ENCODE measurements at places on chromosomes 12 and 14. TPM values are rescaled to one million over a fixed set of nuclear protein-coding genes. Genes with fewer than 3 reads are reported as not detected.

ATG14 gene
- 20.4 TPM for total RNA-seq

DNA sequence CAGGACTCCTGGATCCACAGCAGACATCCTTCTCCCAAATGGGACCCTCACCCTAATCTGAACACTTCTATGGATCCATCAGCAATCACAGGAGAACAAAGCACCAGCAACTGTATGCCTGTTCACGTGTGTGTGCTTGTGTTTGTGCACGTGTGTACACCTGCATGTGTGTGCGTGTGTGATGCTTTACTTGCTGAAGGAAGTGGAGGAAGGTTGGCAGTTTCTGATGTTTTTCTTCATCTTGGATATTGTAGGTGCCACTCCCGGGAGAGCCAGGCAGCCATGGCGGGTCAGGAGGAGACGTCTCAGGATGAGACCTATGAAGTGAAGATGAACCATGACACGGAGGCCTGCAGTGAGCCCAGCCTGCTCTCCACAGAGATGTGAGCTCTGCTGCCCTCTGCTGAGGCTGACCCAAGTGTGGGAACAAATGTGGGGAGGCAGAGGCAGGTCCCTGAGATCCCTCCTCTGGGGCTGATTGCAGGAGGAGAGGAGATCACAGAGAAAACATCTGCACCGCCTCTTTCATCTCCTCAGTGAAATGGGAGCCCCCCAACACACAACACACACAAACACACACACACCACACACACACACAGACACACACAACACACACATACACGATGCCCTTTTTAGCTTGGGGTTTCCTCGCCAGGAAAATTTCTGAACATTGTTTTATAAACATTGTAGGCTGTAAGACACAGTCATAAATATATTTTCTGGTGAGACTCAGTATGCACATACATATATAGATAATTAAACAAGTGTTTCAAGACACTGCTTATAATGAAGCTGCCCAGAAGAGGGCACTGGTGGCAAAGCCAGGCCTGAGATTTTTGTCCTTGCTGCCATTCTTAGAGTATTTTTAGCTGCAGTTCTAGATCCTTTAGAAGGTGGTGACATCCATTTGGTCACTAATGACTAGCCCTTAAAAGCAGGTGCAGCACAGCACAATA is 112.2 kb upstream of the FKBP4 start:
- no peak for DNase-seq

BIN2 gene
- 1.2 TPM for total RNA-seq

DNA sequence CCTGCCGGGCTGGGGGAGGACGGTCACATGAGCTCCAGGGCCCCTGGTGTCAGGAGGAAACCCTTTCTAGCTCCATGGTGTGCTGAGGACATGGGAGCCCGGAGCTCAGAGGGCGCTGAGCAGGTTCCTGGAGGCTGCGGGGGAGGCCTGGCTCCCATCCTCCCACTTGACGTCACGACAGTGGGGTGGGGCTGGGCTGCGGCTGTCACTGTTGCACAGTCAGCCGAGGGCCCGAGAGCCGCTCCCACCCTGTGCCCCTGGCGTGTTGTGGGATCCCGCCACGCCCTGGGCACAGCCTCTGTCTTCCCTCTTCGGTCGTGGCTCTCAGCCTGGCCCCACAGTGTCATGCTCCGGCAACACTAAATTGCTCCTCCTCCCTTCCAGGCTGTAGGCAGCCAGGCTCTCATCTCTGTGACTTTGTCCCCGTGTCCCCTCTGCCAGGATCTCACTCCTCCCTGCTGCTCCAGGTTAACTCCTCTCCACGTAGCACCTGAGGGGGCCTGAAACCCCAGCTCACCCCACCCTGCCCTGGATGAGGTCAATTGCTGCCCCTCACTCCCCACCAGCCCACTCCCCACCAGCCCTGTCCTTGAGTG is 33.0 kb downstream of the BEGAIN start:
- no peak for DNase-seq

DNA sequence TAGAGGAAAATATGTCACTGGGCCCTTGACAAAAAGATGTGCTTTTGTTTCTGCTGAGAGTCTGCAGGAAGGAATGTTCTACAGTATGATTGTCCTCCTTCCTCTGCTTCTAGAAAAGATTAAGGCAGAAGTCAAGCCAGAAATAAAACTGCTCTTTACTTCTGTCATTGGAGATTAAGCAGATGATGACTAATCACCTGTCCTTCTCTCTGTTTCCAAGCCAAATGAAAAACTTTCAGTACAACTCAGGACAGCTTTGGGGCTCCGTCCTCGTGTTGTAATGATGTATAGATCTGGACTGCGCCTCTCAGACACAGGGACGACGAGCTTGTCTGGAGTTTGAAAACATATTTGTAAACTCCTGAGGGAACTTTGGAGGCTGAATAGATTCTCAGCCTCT is 159.3 kb downstream of the DYRK2 start:
- DNase-seq, result no peak

GRCh38 chr14:28772613-28773012 is 6.0 kb downstream of the FOXG1 start:
- DNase-seq, result no peak

DNA sequence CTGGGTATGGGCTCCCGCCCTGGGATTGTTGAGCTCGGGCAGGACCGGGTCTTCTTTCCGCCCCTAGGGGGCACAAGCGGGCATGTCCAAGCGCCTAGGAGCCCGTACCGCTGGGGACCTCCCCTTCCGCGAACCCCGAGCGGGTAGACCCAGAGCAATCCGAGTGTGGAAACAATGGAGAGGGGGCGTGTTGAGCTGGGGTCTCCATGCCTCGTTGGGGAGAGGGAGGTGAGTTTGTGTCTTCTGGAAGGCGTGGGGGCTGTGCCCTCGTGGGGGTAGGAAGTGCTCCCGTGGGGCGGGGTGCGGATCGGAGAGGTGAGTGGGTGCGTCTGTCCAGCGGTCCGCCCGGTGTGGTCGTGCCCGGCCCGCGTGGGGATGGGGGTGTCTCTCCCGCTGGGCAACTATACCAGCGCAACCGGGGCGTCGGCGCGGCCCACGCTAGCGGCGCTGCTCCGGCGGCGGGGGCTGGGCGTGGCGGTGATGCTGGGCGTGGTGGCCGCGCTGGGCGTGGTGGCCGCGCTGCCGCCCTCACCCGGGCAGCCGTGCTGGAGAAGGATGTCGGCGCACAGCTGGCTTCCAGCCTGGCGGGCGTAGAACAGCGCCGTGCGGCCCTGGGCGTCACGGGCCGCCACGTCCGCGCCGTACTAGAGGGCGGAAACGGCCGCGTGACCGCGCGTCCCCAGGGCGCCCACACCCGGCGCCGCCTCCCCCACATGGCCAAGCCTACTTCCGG is 12.2 kb downstream of the AGAP2 start:
- DNase-seq, result peak; percentile 67

AMIGO2 gene
- total RNA-seq, result 21.2 TPM

ADGRD1 gene
- 4.5 TPM for total RNA-seq

DNA sequence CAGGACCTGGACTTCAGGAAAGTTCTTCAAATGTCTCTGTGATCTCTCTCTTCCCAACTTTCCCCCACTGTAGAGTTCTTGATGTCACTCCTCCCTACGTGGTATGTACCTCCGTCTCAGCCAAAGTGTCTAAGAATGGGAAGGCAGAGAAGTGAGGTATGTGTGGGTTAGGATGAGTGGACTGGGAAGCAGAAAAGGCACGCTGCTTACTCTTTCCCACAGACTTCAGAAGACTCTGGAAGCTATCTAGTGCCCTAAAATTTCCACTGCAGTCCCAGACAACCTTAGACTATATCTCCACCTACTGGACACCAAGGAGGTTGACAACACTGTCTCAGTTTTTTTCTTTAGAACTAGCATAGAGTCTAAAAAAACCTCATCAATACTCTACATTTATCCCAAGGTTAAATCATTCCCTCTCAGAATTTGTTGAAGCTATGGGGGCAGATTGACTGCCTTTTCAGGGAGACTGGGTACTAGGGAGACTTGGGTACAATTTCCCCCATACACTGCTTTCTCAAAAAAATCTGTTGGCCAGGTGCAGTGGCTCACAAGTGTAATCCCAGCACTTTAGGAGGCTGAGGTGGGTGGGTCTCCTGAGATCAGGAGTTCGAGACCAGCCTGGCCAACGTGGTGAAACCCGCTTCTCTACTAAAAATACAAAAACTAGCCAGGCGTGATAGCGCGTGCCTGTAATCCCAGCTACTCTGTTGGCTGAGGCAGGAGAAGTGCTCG is 20.6 kb upstream of the ITGA5 start:
- DNase-seq, result peak; percentile 78

CPNE6 gene
- 35.5 TPM for total RNA-seq

TGFB3 gene
- total RNA-seq, result 19.2 TPM

GRCh38 chr12:132052196-132052932 is 91.8 kb downstream of the DDX51 start:
- DNase-seq, result no peak

- DNase-seq, result no peak
These were observed 521 bp downstream of the MAP4K5 start for GRCh38 chr14:50531595-50532501.

GRCh38 chr12:100987552-100988521 is 193.3 kb downstream of the ANO4 start:
- DNase-seq, result no peak

SCNN1A gene
- total RNA-seq, result not detected

KRT71 gene
- not detected for total RNA-seq

PIANP gene
- total RNA-seq, result 1.2 TPM

DPY19L2 gene
- 36.3 TPM for total RNA-seq

DNA sequence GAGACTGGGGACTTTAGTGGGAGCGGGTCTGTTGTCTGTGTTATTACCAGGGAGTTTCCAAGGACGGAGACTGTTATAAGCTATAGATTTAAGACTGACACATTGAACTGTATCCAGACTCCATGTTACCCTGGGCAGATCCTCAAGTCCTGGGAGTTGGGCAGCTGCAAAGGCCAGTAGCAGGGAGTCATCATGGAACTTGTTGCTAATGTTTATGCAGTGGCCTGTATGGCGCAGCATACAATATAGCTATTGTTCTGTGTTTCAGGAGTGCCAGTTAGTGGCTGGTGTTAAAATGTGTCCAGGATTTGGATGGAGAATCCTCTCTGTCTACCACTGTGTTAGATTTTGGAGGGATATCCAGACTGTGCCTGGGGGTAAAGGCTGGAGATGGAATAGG is 31.7 kb downstream of the SMOC1 start:
- peak; percentile 26 for DNase-seq

RPL10L gene
- total RNA-seq, result not detected

NANOG gene
- not detected for total RNA-seq

TAS2R46 gene
- 1.6 TPM for total RNA-seq

NOVA1 gene
- total RNA-seq, result 34.6 TPM

DNA sequence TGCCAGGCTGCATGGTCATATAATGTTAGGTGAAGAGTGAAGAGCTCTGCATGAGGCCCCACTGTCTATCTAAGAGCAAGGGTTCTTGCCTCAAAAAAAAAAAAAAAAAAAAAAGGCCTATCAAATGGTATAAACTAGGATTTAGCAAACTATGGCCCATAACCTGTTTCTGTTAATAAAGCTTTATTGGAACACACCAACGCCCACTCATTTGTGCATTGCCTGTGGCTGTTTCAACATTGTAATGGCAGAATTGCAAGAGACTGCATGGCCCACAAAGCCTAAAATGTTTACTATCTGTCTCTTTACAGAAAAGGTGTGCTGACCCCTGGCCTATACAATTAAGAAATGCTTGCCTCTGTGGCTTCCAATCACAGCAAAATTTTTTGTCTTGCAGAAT is 12.8 kb downstream of the PLEKHG7 start:
- DNase-seq, result no peak

GRCh38 chr12:122096591-122097149 is 18.1 kb downstream of the MLXIP start:
- DNase-seq, result no peak

DNA sequence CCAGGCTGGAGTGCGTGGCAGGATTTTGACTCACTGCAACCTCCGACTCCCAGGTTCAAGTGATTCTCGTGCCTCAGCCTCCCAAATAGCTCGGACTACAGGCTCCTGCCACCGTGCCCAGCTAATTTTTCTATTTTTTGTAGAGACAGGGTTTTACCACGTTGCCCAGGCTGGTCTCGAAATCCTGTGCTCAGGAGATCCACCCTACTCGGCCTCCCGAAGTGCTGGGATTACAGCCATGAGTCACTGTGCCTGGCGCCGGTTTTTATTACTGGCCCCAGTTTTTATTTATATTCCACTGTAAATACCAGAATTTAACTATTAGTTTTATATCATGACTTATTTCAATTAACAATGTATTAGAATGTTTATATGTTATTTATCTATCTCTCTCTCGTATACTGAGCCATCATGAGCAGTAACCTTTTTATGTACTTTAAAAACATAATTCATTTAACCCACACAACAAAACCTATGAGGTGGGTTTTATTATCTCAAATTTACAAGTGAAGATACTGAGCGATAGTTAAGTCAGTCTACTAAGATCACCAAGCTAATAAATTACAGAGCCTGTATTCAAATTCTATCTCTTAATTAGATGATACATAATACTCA is 47.8 kb downstream of the HECTD1 start:
- no peak for DNase-seq

DNA sequence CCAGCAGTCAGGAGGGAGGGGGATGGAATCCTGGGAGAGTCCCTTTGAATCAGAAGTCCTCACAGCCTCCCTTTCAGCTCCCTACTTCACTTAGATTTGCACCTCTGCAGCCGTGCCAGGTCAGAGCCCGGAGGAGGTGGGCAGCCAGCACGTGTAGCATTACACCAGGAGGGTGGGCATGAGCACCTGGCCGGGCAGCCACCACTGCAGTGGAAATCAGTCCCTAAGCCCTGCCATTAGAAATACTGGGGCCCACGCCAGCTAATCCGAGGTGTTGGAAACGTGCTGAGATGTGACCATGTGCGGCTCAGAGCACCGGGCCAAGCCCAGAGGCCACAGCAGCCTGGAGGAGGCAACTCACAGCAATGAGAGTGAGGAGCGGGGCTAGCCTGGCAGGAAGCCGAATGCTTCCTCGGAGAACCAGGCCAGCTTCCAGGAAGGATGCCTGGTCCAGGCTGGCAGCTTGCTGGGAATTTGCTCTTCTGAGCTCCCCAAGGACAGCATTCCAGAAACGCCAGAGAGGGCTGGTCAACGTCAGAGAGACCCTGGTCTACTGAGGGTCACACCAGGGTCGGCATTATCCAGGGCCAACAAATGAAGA is 9.4 kb upstream of the CACNA2D4 start:
- no peak for DNase-seq

DNA sequence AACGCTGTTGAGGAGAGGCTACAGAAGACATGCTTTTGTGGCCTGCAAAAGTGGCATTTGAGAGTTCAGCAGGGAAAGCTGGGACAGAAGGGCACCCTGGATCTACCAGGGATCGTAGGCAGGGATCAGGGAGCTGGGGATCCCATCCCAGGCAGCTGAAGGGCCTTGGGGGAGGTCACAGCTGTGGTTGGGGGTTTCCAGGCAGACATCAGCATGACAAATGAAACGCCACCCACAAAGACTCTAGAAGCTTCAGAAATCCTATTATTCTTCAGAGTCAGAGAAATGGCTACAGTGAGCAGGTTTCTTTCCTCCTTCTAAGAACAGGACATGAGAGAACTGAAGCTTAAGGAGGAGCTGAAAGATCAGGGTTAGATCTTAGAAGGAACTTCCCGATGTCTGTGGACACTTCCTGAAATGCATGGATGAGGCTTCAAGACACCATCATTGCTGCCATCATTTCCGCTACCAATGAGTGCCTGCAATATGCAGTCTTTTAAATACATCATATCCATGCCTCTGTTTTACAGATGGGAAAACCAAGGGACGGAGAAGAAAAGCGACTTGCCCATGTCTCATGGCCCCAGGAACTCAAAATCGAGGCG is 104.3 kb downstream of the RBM19 start:
- DNase-seq, result no peak

GRCh38 chr12:124233846-124234640 is 60.9 kb upstream of the RFLNA start:
- no peak for DNase-seq

Data from frontal cortex (tissue), 4 donors.